ENCODE measurements at places on chromosomes 2 and 18. TPM values are rescaled to one million over a fixed set of nuclear protein-coding genes. Genes with fewer than 3 reads are reported as not detected.

Gene IL1RL2
- total RNA-seq: 0.28 TPM

Gene PGAP1
- 6.7 TPM for total RNA-seq

DNA sequence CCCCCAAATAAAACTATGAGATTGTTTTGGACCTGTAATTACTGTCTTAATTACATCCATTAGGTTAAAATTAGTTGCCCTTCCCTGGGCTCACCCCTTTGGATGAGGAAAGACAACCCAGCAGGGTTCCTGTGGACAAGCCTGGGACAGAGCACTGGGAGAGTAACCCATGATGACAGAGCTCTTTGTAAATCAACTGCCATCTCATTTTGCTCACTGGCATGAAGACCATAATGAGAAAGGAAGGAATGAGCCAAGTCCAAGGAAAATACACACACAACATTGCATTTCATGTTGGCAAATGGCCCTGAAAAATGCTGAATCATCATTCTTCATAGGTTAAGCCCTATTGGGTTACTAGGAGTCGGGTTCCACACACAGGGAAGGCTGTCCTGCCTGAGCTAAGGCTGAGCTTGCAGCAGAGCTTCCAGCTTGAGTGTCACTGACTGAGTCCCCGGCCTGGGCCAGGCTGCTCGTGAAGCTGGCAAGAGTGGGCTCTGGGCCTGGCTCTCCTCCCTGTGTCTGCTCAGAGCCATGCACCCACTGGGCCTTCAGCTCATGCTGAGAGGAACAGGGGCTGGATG, 94.1 kb upstream of the ACAA2 start:
- no peaks in the 10 kb centered on the region for H3K4me1 ChIP-seq
- no peak overlapping the region for H3K27ac ChIP-seq
- H3K4me3 ChIP-seq: no peak overlapping the region
- no peak for DNase-seq
- no peaks in the 10 kb centered on the region for H3K36me3 ChIP-seq
- H3K27me3 ChIP-seq: peaks cover 5% of the 10 kb centered on the region

GRCh38 chr2:151024696-151025251, 236.9 kb downstream of the RBM43 start:
- H3K4me1 ChIP-seq: no peaks in the 10 kb centered on the region
- H3K27me3 ChIP-seq: no peaks in the 10 kb centered on the region
- no peak for DNase-seq
- no peak overlapping the region for H3K4me3 ChIP-seq
- no peaks in the 10 kb centered on the region for H3K36me3 ChIP-seq

DNA sequence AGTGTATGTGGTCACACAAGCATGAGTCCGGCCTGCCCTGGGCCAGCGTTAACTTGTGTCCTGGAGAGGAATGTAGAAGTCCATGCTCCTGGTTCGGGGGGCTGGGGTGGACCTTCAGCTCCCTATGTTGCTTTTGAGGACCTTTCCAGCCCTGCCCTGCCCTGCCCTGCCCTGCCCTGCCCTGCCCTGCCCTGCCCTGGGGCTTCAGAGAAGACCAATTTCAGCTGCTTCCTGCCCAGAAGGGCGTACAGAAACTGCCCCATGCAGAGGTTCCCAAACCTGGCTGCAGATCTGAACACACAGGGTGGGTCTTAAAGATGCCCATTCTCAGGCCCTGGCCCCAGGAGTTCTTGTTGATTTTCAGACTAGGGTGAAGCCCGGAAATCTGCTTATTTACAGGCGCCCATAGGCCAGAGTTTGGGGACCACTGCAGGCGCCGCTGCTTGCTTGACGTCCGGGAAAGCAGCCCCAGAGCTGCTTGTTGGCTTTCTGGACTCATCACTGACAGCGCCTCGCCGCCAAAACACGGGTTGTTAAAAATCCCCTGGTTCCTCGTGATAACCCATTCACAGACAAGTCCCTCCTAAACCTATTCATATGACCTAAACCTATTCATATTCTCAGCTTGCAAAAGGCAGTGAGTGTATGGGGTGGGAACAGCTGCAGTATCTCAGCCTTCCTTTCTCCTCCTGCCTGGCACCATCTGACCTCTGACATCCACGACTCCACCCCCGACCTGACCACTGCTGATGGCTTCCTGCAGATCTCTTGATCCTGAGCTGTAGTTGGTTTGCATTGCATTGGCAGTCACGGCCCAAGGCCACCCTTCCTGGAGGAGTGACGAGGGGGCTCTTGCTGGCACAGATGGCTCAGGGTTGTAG, 198.3 kb downstream of the GLI2 start:
- H3K4me3 ChIP-seq: no peak overlapping the region
- peaks cover 69% of the 10 kb centered on the region for H3K4me1 ChIP-seq
- peak; percentile 53 for DNase-seq
- H3K27ac ChIP-seq: peak overlapping the region; percentile 79
- no peaks in the 10 kb centered on the region for H3K27me3 ChIP-seq
- H3K36me3 ChIP-seq: peaks cover 14% of the 10 kb centered on the region

Gene ALPG
- not detected for total RNA-seq

DNA sequence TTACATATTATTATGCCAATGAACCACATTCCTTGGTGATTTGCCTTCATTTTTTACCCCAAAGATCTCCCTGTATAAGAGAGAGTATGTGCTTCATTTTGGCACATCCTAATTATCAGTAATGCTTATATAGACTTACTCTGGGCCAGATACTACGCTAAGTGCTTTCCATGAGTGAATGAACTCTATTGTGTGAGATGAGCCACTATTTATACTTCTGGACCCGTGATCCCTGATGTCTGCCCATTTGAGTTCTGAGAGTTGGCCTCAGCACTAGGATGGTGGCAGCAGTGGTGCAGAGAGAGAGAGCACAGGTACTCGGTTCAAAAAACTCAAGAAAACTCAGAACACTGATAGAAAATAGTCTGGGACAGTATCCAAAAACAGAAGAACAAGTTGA, 17.4 kb upstream of the KCMF1 start:
- DNase-seq: no peak
- no peak overlapping the region for H3K27ac ChIP-seq
- H3K27me3 ChIP-seq: no peaks in the 10 kb centered on the region

GRCh38 chr2:240021488-240022104, 3.5 kb downstream of the NDUFA10 start:
- peak; percentile 47 for DNase-seq
- no peak overlapping the region for H3K4me3 ChIP-seq
- no peak overlapping the region for H3K27ac ChIP-seq
- peaks cover 35% of the 10 kb centered on the region for H3K36me3 ChIP-seq
- H3K27me3 ChIP-seq: no peaks in the 10 kb centered on the region
- H3K4me1 ChIP-seq: 0 out of 2 replicates have a peak, but pooled peaks cover 1% of the 10 kb centered on the region

Gene TRAK2
- total RNA-seq: 65.4 TPM

DNA sequence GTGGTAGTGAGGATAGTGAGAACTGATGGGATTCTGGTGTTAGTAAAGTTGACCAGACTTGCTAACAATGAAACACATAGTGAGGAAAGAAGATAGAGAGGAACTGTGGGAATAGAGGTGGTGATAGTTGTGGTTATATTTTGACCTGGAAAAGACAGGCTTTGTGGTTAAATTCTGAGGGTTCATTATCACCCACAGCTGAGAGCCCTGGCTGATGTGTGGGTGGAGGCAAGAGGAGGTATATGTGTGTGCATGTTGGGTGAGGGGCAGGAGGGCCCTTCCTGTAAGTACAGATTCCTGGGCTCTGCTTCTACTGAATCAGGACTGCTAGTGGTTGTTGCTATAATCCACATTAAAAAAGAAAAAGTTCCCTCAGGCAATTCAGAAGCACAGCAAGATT, 26.2 kb upstream of the TMEM163 start:
- no peak overlapping the region for H3K27ac ChIP-seq
- H3K27me3 ChIP-seq: no peaks in the 10 kb centered on the region

- H3K27me3 ChIP-seq: no peaks in the 10 kb centered on the region
- no peak overlapping the region for H3K4me3 ChIP-seq
- peak; percentile 29 for DNase-seq
- H3K4me1 ChIP-seq: no peaks in the 10 kb centered on the region
- H3K36me3 ChIP-seq: no peaks in the 10 kb centered on the region
- no peak overlapping the region for H3K27ac ChIP-seq
These were observed 1113.9 kb upstream of the ACVR2A start for GRCh38 chr2:146730882-146731281.

GRCh38 chr2:156845806-156846558, 409.8 kb downstream of the GPD2 start:
- H3K4me3 ChIP-seq: no peak overlapping the region
- H3K4me1 ChIP-seq: 0 out of 2 replicates have a peak, but pooled peaks cover 2% of the 10 kb centered on the region
- DNase-seq: peak; percentile 49
- H3K27ac ChIP-seq: no peak overlapping the region
- H3K27me3 ChIP-seq: no peaks in the 10 kb centered on the region
- no peaks in the 10 kb centered on the region for H3K36me3 ChIP-seq

DNA sequence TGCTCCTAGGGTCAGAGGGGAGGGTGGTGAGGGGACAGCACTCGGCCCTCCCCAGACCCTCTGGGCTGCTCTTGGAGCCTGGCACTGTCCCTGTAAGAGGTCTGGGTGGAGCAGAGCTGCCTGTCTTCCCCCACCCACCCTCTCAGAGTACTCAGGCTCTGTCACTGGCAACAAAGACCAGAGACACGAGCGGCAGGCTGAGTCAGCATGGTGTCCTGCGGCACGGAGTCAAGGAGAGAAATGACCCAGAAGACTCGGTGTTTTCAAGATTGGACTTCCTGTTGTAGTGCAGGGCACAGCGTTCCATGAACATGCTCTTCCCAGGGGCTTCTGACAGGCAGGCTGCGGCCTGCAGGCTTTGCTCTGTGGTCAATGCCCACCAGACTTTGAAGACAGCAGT, 19.9 kb downstream of the SIGLEC15 start:
- H3K4me1 ChIP-seq: peaks cover 1% of the 10 kb centered on the region
- no peaks in the 10 kb centered on the region for H3K27me3 ChIP-seq
- H3K27ac ChIP-seq: no peak overlapping the region
- H3K36me3 ChIP-seq: peaks cover 12% of the 10 kb centered on the region
- DNase-seq: no peak

DNA sequence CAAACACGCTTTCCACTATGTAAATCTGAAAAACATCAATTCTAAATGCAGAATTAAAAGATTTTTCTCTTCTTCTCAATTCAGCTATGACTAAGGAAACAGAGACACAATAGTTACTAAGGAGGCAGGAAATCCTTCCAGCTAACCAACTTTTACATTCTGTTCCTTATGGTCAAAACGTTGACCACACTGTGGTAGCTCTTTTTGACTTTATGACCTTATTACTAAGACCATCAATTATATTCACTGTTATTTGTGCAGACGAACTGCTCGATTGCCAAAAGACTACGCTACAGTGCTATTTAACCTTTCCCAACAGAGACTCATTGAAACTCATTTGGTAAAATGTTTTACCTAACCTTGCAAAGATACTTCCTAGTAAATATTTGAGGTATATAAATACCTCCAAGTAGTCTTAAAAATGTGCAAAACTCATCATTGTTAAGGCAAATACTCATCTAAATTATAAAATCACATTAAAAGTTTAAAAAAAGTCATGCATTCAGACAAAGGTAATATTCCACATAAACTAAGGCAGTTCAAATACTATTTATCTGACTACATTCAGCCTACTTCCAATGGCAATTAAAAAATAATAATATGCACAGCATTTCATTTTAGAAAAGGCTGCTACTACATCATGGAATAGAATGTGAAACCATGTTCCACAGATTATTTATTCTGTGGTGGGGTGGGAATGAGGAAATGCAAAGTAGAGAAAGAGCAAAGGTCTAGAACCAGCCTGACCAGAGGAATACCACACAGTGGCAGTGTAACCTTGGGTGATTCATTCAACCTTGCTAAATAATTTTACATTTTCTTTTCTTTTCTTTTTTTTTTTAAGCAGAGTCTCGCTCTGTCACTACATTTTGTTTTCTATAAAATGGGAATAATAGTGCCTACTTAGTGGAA, 139.9 kb downstream of the THADA start:
- H3K4me3 ChIP-seq: no peak overlapping the region
- peaks cover 19% of the 10 kb centered on the region for H3K4me1 ChIP-seq
- no peaks in the 10 kb centered on the region for H3K27me3 ChIP-seq
- peak; percentile 75 for DNase-seq
- no peak overlapping the region for H3K27ac ChIP-seq
- H3K36me3 ChIP-seq: peaks cover 3% of the 10 kb centered on the region

Gene ANKRD29
- 0.18 TPM for total RNA-seq

Gene DSG1
- not detected for total RNA-seq

Gene RESP18
- total RNA-seq: not detected

DNA sequence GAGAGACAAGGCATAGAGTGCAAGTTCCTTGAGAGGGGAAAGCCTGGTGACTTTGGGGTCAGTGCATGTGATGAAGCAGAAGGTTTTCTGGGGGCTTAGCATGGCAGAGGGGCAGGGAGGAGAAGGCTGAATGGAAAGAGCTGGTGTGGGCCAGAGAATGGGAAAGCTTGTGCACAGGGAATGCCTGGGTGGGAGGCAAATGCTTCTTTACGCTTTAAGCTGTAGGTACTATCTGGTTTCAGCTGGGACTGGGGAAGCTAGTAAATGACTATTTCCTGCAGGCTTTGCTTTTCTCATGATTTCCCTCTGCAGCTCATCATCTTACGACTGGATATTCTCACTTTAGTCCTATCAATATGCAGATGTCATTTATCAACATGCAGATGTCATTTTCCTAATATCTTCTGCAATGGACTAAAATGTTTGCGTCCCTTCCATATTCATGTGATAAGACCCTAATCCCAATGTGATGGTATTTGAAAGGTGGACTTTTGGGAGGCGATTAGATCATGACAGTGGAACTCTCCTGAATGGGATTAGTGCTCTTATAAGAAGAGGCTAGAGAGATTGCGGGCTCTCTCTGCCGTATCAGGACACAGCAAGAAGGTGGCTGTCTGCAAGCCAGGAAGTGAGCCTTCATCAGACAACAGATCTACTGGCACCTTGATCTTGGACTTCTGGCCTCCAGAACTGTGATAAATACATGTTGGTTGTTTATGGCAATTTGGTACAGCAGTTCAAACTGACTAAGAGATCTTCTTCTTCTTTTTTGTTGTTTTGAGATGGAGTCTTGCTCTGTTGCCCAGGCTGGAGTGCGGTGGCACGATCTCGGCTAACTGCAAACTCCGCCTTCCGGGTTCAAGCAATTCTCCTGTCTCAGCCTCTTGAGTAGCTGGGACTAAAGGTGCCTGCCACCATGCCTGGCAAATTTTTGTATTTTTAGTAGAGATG, 50.1 kb downstream of the MYCN start:
- H3K27ac ChIP-seq: no peak overlapping the region
- no peaks in the 10 kb centered on the region for H3K4me1 ChIP-seq
- DNase-seq: no peak
- no peak overlapping the region for H3K4me3 ChIP-seq
- no peaks in the 10 kb centered on the region for H3K36me3 ChIP-seq

- H3K27ac ChIP-seq: no peak overlapping the region
- no peak for DNase-seq
- no peaks in the 10 kb centered on the region for H3K4me1 ChIP-seq
- no peak overlapping the region for H3K4me3 ChIP-seq
- no peaks in the 10 kb centered on the region for H3K36me3 ChIP-seq
These were observed 48.2 kb downstream of the NCOA1 start for GRCh38 chr2:24539258-24539657.

DNA sequence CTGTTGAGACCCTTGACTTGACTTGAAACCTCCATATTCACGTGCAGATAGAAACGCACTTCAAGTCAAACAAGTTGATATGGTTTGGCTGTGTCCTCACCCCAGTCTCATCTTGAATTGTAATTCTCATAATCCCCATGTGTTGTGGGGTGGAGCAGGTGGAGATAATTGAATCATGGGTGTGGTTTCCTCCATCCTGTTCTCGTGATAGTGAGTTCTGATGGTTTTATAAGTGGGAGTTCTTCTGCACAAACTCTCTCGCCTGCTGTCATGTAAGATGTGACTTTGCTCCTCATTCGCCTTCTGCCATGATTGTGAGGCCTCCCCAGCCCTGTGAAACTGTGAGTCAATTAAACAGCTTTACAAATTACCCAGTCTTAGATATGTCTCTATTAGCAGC, 21.4 kb downstream of the SLC3A1 start:
- no peaks in the 10 kb centered on the region for H3K36me3 ChIP-seq
- DNase-seq: no peak
- H3K27me3 ChIP-seq: peaks cover 22% of the 10 kb centered on the region
- H3K4me3 ChIP-seq: no peak overlapping the region
- H3K27ac ChIP-seq: no peak overlapping the region
- H3K4me1 ChIP-seq: peaks cover 2% of the 10 kb centered on the region

All from IMR-90 (cell line).